T-cell (primary cell): ENCODE measurements at places on chromosomes 2 and 18.

GRCh38 chr18:27419646-27420045, 234.5 kb upstream of the CHST9 start:
- no peak for DNase-seq

- no peak for DNase-seq
Observed at GRCh38 chr2:187509667-187510417, 44.4 kb downstream of the TFPI start.

GRCh38 chr2:43370705-43371104, 144.3 kb upstream of the ZFP36L2 start:
- DNase-seq: no peak

DNA sequence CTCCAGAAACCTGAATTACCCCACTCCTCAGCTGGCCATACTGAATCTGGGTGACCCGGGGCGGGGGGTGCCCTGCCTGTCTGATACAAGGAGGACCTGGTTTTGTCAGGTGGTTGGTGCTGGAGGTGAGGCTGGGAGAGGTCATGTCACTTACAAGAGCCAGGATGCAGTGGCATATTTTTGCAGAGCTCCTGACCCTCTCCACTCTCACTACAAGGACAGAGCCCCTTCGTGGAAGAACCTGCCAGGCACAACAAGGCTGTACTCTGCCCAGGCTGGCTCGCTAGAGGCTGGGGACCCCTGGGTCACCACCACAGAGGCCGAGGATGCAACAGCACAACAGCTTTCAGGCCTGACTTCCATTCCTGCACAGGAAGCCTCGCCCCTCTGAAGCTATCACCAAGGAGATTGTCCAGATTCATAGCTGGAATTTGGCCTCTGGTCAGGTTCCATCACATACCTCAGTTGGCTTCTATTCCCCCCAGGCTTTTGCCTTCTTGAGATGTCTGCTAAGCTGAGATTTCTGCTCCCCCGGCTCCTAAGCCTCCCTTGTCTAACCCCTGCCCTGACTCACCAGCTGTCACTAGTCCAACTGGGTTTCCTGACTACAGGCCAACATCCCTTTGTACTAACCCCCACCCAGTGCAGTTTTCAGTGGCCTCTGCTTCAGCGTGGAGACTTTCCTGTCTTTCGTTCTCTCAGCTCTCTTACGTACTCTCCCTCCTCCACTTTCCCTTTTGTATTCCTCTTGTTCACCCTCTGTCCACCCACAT, 132.5 kb upstream of the EPAS1 start:
- DNase-seq: no peak

DNA sequence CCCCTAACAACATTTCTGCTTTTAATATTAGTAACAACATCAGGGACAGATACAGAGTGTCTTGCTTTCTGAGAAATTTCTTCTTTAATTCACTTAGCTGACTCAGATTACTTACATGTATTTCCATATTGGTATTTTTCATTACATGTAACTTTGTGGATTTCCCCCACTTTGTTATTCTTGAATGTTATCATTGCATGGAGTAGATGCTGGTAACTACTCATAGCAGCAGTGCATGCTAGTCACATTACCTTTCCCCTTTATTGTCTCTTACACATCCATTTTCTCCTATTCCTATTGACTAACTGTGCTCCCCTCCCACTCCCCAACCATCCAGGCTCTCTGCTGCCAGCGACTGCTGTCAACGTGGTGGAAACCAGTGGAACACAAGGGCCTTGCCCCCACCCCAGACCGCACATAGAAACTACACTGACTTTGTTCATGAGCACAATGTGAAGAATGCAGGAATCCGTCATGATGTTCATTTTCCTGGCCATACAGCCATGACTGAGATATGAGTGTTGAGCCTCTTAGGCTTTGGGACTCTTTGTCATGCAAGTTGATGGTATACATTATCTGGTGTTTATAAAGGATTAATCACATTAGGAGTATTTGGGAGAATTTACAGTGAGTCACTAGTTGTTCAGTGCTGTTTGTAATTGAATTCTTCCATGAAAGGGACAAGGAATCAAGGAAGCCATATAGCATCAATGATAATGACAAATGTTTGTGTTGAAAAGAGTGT, 91.0 kb downstream of the EPB41L5 start:
- no peak for DNase-seq

DNA sequence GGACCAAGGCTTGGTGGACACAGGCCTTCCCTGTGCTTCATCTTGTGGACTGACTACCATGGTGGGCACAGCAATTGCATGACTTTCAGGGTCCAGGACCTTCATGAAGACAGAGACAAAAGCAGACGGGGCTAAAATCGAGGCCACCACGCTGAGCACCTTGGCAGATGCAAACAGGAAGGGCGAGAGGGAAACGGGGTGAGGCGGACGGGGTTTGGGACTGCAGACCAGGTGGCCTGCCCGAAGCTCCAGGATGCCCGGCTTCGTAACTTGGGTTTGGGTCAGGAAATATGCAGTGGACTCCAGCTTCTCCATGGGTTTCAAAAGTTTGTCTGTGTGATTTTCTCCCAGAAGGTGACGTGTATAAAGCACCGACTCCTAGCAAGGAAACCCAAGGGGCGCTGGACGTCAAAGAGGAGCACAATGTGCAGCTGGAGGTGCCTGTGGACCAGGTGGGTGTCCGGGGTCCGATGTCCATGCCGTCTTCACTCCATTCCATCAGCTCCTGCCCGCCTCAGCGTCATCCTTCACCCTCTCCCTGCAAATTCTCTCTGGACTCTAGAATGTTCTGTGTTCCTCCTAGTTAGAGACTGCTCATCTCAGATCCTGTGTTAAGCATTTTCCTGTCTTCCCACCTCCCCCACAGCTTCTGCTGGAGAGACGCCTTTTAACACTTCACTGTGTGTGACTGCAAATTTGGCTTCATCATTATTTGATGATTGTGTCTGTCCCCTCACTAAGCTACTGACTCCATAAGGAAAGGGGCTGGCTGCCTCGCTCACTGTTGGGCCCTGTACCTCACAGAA, 65.8 kb downstream of the DCDC2C start:
- no peak for DNase-seq

GRCh38 chr2:86072271-86072858, 33.3 kb downstream of the POLR1A start:
- DNase-seq: no peak

GRCh38 chr2:101496279-101496678, 21.4 kb upstream of the RFX8 start:
- DNase-seq: no peak

GRCh38 chr2:113890253-113891235, 655 bp downstream of the ACTR3 start:
- peak; percentile 75 for DNase-seq

DNA sequence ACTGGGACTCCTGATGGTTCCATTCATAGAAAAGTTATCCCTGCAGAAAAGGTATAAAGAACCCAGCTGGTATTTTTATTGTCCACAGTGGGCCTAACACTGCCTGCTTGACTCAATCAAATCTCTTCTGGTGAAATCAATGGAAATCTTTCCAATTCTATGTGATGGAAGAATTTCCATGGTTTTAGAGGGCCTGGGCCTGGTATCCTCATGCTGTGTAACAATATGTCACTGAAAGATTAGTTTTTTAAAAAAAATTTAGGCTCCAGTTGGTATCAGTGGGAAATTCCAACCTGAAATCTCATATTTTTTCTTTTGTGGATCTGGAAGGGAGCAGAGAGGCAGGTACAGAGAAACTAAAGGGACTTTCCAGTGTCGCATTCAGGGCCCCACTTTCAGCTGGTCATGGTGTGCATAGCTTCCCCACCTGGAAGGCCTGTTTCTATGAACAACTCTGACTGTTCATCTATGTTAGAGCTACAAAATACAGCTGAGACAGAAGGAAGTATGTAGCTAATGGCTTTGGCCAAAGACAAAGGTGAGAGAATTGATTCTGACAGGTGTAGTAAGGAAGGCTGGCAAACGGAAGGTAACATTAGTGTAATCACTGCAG, 20.9 kb downstream of the NEB start:
- no peak for DNase-seq

- no peak for DNase-seq
Observed at GRCh38 chr2:133416736-133417135, 151.5 kb downstream of the NCKAP5 start.

GRCh38 chr2:127695491-127696472, 5.5 kb upstream of the SFT2D3 start:
- peak; percentile 30 for DNase-seq

DNA sequence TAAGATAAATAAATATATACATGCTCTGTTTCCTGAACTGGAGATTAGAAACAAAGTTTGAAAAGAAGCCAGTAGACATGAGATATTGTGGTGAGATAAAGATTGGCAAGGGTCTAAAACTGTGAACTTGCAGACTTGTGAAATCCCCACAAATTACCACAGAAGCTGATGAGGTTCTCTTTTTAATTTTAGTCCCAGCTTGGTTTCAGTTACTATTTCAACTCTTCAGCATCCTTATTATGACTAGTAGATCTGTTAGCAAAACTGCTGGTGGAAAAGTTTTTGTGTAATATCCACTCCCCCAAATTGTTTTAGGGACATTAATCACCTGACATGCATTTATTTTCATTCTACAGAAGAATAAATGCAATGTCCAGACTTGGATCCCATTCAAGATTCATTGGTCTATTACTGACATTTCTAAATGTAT, 20.8 kb downstream of the RASGRP3 start:
- DNase-seq: no peak

GRCh38 chr2:226213717-226214116, 585.9 kb downstream of the IRS1 start:
- DNase-seq: no peak

DNA sequence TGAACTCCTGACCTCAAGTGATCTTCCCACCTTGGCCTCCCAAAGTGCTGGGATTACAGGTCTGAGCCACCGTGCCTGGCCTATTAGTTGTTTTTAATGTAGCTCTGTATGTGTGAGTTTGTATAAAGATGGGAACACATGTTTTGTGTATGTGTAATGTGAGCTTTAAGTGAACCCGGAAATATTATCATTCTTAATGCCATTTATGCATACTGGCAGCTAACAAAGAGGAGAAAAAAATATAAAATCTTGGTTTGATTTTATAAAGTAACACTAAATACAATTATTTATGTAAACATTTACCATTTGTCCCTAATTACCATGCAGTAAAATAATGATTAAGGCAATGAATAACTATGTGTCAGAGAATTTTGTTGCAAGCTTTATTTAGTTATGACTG, 9.1 kb upstream of the CKAP2L start:
- DNase-seq: no peak

GRCh38 chr18:28115149-28115550, 61.8 kb downstream of the CDH2 start:
- no peak for DNase-seq

GRCh38 chr18:8279346-8279745, 329.9 kb upstream of the RAB12 start:
- no peak for DNase-seq

DNA sequence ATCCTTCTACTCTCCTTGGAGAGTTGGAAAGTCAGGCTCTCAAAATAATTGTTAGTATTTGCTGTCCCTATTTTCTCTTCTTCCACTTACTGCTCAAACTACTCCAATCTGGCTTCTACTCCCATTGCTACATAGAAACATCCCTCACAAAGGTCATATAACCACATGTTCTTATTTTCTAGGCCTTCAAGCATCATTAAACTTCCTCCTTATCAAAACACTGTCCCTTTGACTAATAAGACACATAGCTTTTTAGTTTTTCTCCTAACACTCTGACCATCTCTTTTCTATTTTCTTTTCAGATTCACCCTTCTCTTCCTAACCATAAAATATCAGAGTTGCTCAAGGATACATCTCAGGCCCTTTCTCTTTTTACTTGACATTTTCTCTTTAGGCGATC, 148.3 kb downstream of the MBD2 start:
- no peak for DNase-seq
